Ovary (tissue), 10 donors: ENCODE measurements at places on chromosomes 3 and 15. TPM values are rescaled to one million over a fixed set of nuclear protein-coding genes. Genes with fewer than 3 reads are reported as not detected.

The FANCD2 gene
- 3.1 TPM for total RNA-seq

The GOLGA8N gene
- total RNA-seq: 7.3 TPM

The EFCAB12 gene
- total RNA-seq: 1.8 TPM

- DNase-seq: no peak
These were observed 197.2 kb upstream of the RBMS3 start for GRCh38 chr3:29083676-29084075.

DNA sequence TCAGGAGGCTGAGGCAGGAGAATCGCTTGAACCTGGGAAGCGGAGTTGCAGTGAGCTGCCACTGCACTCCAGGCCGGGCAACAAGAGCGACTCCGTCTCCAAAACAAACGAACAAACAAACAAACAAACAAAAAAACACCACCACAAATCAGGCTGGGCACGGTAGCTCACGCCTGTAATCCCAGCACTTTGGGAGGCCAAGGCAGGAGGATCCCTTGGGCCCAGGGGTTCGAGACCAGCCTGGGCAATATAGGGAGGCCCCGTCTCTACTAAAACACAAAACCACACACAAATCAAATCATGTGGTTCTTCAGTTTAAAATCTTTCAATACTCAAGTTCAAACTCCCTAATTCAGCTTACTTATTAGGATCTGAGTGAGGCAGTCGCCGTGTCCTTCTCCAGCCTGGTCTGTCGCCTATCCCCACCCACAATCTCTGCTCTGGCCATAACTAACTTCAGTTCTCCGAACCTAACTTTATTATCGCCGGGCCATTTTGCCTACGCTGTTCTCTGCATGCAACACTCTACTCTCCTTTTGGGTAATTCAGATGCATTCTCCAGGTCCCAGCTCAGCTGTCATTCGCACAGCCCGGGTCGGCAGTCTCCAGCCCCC lies 660 bp upstream of the RTF1 start:
- DNase-seq: no peak

- no peak for DNase-seq
These were observed 42.5 kb downstream of the ADAMTS7 start for GRCh38 chr15:78768531-78769408.
